ENCODE measurements at places on chromosomes 12 and 14.
A peak's percentile ranks its signal among the peaks of the same experiment; 100 is the strongest.

GRCh38 chr14:64927031-64927430 is 12.8 kb downstream of the CHURC1 start:
- no peak for DNase-seq

- DNase-seq, result peak; percentile 99
Observed at GRCh38 chr14:105474483-105475268, at the start of gene CRIP2. TSS of gene CRIP2 (plus strand) at chr14:105474821. CDS start at chr14:105474863, 42 bp downstream.

GRCh38 chr12:53759261-53759660 is 7.5 kb upstream of the CISTR start:
- no peak for DNase-seq

DNA sequence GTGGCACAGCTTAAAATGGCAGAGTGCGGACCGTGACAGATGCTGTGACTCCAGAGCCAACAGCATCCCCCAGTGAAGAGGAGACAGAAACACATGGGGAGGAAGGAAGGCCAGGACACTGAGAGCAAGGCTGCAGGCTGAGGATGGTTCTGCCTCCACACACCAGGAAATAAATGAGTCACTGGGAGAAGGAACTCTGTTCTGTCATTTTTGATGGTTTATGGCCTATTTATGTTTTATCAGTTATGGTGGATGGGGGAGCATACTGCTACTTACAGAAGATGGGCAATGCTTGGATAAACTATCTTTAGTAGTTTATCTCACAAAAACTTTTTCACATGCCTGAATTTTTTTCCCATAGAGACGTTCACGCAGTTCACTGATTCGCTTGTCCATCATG is 33.8 kb downstream of the ZFYVE21 start:
- no peak for DNase-seq

- DNase-seq, result peak; percentile 18
Observed at GRCh38 chr12:126926023-126926594, 1340.9 kb upstream of the TMEM132C start.
